ENCODE measurements at places on chromosomes 4 and X.

DNA sequence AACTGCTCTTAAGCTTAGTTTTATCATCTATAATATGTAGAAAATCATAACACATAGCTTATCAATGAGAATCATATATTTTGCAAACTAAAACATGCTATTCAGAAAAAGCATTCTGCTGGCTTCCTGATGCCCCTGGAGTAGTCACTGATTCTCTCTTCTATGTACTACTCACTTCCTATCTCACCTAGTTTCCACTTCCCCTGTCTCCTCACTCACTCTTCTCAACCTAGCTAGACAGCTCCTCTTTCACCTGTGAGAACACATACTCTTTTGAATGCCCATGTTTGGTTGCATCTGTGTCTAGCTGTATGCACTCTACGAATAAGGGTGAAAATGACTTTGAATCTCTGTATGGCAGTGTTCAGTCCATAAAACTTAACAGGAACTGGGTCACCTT is 9.3 kb downstream of the TMEM144 start:
- DNase-seq, result no peak

GRCh38 chr4:56723201-56723605 is 42.1 kb upstream of the HOPX start:
- no peak for DNase-seq

- DNase-seq, result no peak
These were observed 182.1 kb downstream of the ASB9 start for GRCh38 chrX:15087747-15088146.

DNA sequence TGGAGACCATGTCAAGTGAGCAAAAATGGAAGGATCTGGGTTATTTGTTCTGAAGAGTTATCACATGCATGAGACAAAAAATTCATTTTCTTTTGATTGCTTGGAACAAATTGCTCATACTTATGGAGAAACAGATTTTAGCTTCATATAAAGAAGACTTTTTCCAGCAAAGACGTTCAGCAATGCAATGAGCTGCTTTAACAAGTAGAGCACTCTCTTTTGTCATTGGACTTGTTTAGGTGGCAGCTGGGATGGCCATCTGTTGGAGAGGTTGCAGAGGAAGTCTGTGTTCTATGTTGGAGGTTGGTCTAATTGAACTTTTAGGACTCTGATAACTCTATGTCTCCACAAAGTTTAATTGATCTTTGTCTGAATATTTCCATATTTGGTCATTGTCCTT is 19.9 kb upstream of the CEP135 start:
- DNase-seq, result no peak

DNA sequence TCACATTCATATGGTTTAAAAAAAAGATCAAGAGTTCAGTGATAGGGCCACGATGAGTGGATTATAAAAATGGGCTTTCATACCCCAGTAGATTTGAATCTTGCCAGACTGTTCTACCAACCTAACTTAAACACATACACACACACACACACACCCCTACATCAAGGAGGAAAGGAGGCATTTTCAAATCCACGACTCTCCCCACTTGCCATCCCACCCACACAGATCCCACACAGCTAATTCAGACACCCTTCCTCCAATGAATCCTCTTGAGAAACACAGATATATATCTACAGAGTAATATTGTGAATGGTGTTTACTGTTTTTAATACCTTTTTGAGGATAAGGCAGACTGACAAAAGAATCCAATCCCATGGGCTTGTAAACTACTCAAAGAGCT is 16.8 kb downstream of the SUPT20HL1 start:
- DNase-seq, result no peak

- DNase-seq, result no peak
These were observed 22.1 kb upstream of the OR13H1 start for GRCh38 chrX:131521824-131522223.

GRCh38 chr4:153210727-153211126 is 6.5 kb downstream of the TRIM2 start:
- DNase-seq, result no peak

DNA sequence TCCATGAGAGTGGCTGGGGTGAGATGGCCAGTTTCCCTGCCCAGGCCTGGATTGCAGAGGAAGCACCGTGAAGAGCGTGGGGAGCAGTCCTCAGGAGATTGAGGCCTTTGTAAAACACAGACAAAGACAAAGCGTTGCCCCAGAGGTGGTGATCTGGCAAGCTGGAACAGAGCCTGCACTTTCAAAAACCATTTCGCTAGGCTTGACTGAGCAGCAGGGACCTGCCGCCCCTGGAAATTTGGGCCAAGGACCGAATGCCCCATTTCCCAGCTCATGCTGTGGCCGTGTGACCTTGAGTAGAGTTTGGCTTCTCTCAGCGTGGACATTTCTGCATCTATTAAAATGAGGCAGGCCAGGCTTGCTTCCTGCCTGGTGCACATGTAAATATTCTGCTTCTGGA is 381.4 kb downstream of the BCOR start:
- no peak for DNase-seq

- no peak for DNase-seq
These were observed 253.4 kb downstream of the EPHA5 start for GRCh38 chr4:65416891-65417290.

DNA sequence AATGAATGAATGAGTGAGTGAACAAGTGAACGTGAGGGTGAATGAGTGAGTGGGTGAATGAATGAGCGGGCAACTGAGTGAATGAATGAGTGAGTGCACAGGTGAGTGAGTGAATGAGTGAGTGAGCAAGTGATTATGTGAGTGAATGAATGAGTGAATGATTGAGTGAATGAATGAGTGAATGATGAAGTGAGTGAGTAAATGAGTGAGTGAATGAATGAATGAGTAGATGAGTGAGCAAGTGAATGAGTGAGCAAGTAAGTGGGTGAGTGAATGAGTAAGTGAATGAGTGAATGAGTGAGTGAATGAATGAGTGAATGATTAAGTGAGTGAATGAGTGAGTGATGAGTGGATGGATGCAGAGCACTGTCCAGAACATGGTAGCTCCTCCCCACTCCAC is 205.8 kb downstream of the STK32B start:
- no peak for DNase-seq

DNA sequence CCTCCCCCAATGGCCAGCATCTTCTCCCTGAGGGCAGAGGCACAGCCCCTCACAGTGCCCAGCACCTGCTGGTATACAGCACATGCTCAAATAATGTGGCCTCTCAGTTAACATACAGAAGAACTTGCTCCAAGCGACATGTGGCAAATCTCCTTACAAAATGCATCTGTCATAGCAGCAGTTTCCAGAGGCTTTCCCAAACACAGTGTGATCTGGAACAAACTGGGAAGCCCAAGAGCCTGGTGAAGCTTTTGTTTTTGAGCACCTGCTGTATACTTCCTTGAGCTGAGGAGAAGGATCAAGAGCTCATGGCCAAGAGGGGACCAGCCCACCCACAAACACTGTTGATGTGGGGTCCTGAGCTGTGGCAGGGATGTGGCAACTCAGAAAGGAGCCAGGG is 34.8 kb upstream of the HTRA3 start:
- DNase-seq, result no peak

DNA sequence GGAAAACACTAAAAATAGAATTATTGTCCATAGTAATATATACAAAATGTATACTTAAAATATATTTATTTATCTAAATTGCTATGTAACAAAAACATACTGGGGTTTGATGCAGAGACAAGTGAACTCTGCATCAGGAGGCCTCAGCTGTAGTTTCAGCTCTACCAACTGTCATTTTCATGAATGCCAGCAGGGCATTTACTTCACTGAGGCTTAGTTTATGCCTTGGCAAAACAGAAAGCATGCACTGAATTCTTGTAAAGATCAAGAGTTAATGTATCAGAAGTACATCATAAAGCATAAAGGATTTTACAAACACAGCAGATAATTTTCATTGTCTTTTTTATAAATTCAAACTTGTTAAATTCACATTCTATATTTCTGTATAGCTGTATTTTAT is 577.0 kb downstream of the C4orf33 start:
- DNase-seq, result no peak

DNA sequence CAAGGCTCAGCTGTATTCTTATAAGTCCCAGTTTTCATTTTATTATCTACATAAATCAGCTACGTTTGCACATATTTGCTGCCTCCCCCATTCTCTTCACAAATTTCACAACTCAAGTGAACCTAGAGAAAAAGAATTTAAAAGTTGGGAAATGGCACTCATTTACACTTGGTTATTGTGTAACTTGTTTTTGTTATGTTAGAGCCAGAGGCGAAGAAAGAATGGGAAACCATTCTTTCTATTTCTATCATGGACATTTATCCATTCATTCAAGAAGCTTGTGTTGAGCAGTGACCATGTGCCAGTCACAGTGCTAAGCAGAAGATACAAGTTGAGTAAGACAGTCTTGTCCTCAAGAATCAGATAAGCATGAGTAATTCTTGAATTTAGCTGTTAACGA is 13.5 kb downstream of the LIAS start:
- no peak for DNase-seq

- peak; percentile 36 for DNase-seq
These were observed 66.2 kb upstream of the FAM9A start for GRCh38 chrX:8867406-8867805.
